ENCODE measurements at places on chromosomes 4 and X.

DNA sequence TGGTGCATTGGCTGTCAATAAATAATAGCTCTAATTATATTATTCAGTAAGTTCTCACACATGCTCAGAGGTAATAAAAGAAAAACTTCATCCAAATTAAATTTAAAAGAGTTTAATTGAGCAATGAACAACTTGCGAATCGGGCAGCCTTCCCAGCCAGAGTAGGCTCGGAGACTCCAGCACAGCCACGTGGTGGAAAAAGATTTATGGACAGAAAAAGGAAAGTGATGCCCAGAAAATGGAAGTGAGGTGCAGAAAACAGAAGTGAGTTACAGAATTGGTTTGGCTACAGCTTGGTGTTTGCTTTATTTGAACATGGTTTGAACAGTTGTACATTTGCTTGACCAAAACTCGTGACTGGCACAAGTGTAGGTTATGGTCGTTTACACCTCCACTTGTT is 13.6 kb upstream of the BOD1L1 start:
- DNase-seq, result no peak

DNA sequence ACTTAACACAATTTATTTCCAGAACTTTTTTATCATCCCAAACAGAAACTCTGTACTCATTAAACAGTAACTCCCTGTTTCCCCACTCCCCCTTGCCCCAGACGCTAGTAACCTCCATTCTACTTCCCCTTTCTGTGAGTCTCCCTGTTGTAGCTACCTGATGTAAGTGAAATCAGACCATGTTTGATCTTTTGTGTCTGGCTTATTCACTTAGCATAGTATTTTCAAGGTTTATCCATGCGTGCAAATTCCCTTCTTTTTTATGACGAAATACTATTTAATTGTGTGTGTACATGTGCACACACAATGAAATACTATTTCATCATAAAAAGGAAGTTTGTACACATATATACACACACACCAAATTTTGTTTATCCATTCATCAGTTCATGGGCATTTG is 5.2 kb downstream of the PKD2 start:
- DNase-seq, result no peak

- DNase-seq, result no peak
Observed at GRCh38 chr4:77751764-77752163, 67.4 kb downstream of the CNOT6L start.

DNA sequence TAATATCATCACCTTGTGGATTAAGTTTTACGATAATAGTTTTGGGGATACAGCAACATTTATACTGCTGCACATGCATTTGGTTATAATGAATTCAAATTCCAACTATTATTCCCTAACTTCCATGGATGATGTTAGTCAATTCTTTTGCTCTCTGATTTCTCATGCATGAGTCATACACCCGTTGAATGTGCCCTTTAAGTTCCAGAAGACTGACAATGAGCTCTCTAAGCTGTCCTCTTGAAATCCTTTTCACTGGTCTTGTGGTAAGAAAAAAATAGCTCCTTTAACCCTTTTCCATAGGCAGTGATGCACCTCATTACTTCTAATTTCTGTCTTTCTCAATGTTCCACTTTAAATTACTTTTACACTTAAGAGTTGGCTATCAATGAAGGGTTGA is 1095.2 kb upstream of the POU3F4 start:
- no peak for DNase-seq

- DNase-seq, result no peak
Observed at GRCh38 chr4:7530082-7530481, 95.4 kb upstream of the PSAPL1 start.

- no peak for DNase-seq
Observed at GRCh38 chr4:30768277-30768676, 48.1 kb downstream of the PCDH7 start.

- no peak for DNase-seq
Observed at GRCh38 chr4:88465653-88466192, 8.8 kb downstream of the HERC5 start.

DNA sequence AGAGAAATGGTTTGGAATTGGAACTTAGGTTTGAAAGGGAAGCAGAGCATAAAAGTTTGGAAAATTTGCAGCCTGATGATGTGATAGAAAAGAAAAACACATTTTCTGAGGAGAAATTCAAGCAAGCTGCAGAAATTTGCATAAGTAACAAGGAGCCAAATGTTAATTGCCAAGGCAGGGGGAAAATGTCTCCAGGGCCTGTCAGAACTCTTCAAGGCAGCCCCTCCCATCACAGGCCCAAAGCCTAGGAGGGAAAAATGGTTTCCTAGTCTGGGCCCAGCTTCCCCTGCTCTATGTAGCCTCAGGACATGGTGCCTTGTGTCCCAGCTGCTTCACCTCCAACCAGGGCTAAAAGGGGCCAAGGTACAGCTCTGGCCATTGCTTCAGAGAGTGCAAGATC is 21.2 kb upstream of the DUSP21 start:
- no peak for DNase-seq

DNA sequence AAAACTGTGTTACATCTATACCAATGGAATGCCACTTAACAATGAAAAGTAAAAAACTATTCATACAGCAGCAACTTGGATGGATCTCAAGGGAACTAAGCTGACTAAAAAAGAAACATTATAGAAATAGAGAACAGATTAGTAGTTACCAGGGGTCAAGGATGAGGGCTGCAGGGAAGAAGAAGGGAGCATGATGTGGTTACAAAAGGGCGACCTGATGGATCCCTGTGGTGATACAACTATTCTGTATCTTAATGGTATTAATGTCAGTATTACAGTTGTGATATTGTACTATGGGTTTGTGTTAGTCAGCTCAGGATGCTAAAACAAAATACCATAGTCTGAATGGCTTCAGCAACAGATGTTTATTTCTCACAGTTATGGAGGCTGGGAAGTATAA is 190.7 kb downstream of the ZNF674 start:
- DNase-seq, result no peak

DNA sequence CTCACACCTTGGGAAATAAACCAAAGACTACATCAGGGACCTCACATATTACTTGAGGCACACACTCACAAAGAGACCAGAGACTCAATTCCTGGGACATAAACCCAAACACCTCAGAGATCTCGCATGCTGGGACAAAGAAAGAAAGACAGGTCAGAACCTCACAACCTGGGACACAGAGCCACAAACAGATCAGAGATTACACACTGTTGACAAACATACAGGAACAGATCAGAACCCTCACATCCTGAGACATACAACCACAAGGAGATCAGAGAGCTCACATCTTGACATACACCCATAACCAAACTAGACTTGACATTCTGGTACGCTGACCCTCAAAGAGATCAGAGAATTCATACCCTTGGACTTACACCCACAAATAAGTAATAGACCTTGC is 17.3 kb downstream of the SUV39H1 start:
- no peak for DNase-seq

DNA sequence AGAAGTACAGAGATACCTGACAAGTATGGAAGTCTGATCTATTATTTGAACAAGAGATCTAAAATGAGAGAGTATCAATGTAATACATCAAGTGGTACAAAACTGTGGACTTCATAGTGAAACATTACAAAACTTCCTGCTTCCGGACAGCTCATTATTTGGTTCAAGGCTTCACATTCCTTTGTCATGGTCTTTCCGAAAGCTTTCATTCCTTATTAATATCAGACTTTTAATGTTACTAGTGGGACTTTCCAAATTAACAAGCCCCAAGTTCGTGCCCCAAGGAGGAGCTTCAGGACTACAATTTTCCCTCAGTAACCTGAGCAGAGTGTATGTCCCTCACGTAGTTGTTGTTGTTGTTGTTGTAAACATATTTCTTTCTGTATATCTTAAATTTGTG is 1.2 kb downstream of the CHIC2 start:
- DNase-seq, result no peak

GRCh38 chr4:17654701-17655100 is 40.3 kb downstream of the MED28 start:
- DNase-seq, result no peak

GRCh38 chr4:13386405-13387107 is 97.6 kb downstream of the RAB28 start:
- DNase-seq, result no peak

GRCh38 chr4:148052448-148052847 is 320.6 kb downstream of the ARHGAP10 start:
- no peak for DNase-seq

DNA sequence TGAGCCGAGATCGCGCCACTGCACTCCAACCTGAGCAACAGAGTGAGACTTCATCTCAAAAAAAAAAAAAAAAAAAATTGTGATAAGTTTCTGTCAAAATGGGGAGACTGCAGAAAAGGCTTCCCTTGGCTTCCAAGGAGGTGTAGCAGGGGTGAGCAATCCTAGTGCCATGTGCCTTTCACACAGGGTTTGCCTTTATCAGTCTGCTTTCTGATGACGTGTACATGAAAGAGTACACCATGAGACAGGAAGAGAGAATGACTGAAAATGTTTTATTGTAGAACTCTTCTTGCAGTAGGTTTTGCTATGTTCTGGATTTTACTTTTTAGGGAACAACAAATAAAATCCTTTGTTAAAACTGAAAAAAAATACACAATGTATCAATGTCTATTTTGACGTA is 23.4 kb upstream of the ZFP42 start:
- no peak for DNase-seq

GRCh38 chr4:123020285-123020684 is 97.9 kb upstream of the NUDT6 start:
- no peak for DNase-seq

DNA sequence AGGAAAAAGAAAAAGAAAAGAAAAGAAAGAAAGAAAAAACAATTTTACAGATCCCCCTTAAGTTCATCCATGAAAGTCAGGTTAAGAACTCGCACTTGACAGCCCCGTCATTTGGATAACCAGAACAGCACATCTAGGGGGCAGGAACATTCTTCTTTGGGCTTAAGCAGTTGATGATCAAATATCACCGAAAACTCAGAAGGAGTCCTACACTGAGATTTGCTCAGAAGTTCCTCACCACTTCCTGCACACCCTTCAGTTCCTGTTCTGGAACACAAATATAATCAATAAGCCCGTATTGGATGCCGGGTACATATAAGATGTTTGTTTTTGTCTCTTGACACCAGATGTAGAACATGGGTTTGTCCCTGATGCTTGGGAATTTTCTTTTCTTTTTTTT is 14.7 kb downstream of the NLGN3 start:
- no peak for DNase-seq

DNA sequence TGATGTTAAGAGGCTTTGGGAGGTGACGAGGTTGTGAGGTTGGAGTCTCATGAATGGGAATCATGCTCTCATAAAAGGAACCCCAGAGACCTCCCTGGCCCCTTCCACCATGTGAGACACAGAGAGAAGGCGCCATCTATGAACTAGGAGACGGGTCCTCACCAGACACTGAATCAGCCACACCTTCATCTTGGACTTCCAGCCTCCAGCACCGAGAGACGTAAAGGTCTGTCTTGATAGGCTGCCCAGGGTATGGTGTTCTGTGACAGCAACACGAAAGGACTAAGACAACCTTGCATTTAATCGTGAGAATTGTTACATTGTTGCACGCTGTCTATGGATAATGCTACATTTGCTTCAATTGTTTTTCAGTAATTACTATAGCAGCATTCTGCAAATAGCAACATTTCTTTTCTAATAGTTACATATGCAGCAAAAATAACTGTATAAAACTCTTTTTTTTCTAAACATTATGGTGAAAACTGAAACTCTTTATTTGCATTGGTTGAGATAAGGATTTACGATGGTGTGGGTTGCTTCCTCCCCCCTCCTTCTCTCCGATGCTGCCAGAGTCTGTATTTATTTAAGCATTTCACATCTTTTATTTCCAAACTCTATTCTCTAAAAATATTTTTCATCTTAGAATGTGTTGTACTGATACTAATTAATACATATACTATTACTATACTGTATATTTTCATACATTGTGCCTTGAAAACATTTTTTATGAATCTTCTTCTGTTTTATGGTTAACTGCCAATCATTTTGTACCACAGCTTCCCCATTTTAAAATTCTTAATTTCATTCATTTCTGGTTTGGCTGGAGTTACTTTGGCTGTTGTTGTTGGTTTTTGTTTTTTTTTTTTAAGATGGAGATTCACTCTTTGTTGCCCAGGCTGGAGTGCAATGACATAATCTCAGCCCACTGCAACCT is 26.4 kb upstream of the AKAP17A start:
- no peak for DNase-seq

DNA sequence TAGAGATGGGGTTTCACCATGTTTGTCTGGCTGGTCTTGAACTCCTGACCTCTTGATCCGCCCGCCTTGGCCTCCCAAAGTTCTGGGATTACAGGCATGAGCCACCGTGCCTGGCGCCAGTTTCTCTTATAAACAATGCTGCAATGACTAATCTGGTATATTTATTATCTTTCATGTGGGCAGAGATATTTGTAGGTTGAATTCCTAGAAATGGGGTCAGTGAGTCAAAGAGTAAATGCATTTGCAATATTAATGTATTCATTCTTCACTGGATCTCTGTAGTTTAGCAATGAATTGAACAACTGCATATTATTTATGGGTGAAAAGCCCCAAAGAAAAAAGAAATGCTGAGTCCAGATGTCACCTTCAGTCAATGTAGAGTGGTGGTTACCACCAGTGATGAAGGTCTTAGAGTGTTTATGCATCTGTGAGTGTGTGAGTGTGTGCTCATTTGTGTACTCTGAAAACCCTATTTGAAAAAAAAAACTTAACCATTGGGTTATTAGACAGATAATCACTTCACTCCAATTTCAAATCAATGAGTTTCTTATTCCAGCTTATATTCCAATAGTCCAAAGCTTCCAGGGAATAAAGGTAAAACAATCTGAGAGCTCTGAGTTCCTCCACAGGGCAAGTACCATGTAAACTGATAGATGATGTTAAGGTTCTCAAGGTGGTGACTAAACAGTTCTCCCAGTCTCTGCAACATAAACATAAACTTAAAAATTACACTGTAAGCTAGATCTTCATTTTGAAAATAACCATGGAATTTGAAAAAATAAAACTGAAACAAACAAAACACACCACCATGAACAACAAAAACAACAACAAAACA is 22.6 kb upstream of the CD38 start:
- no peak for DNase-seq

DNA sequence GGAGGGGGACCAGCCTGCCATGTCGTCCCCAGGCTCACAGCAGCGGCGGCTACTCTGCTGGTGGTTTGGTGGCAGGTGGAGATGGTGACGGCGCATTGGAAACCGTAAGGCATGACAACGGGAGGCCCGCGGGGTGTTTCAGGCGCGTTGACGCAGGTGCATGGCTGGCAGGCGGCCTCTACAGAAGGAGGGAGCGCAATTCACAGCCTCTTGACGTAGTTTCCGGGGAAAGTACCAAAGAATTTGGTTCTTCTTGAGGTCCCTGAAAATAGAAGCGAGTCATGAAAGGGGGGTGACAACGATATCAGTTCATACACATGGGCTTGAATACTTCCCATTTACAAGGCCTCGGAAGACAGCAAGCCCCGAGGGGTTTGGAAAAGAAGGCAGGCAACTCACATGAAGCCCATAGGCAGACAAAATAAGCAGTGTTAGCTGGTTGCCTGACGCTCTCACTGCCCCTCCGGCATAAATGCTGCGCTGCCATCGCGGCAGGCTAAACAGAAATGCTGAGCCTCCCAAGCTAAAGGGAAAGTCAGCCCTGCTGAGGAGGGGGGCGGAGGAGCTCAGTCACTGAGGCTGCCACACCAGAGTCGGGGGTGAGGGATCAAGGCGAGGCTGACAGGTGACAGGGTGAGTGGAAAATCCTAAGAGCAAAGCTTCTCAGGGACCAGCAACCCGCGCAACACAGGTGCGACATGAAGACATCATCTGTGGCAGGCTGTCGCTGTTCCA is 52.3 kb upstream of the PDLIM3 start:
- DNase-seq, result no peak
